Stimulated activated CD4-positive, alpha-beta T cell treated with anti-CD3 and anti-CD28 coated beads, Interleukin-4, amount 100 ng/mL, for 1 hour (primary cell): ENCODE measurements at places on chromosomes 2 and 18.

DNA sequence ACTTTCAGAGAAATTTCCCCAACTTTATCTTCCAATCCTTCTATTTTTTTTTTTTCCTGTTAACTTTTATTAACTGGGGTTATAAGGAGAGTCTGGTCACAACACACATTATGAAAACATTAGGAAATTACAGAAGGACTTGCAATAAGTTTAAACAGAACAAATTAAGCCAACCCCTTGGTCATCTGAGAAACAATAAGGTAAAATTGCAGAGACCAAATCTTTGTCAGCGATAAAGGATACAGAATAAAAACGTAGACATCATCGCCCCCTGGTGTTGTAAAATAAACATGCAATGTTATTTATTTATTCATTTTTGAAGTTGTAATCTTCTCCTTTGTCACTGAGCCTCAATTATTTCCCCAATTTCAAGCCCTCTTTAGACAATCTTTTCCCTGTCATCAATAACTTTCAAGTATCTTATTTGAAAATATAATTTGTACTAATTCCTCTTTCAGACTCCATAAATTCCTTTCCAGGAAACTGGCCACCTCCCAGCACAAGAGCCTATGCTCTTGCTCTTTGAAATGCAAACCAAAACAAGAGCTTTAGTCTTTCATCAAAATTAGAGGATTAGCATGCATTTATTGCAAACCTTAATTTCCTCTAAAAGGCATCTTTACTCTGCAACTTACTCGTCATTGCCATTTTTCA is 19.5 kb downstream of the G6PC2 start:
- DNase-seq: no peak

GRCh38 chr2:97754690-97755346 is 41.4 kb downstream of the ZAP70 start:
- DNase-seq: no peak

- no peak for DNase-seq
Observed at GRCh38 chr2:76157531-76157930, 446.8 kb upstream of the GCFC2 start.

DNA sequence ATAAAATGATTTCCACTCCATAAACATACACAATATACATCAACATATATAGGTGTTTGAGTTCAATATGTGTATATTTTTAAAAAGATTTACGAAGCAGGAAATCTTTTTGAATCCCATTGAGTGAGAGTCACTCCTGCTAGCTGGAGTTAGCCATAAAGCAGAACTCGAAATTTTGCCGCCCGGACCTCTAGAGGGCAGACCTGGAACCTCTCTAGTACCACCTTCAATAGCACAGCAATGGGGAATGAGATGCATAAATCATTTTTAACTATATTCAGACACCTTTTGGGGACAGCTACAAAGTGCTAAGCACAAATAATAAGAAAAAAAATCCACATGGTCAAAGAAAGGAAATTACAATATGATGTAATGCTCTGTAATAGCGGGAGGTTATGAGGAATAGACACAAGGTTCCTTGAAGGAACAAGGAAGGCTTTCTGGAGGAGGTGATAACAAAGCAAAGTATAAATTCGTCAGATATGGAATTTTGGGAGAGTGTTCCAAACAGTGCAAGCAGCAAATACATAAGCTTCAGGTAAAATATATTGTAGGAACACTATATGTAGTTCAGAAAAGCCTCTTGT is 533.4 kb downstream of the ERBB4 start:
- no peak for DNase-seq

DNA sequence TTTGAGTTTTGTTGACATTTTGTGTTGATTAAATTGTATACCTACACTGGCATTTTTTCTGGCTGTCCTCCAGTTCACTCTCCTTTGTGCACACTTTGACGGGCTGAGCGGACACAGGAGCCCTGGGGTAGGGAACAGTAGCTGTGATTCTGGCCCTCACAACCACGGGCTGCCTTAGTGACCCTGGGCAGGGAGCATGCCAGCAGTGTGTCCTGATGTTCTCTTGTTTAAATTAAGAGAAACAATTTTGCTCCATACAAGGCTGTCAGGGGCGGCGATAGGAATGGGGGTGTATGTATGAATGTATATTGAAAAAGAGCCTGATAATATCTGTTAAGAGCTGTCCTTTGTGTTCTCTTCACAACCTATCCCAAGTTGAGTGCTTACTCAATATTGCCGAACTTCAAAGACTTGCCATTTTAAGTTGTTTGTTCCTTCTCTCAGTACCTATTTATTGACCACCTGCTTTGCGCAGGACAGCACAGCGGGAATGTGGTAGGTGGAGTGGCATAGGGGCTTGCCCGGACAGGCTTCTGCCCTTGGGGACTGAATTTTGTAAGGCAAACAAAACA is 103.7 kb upstream of the EML6 start:
- no peak for DNase-seq

DNA sequence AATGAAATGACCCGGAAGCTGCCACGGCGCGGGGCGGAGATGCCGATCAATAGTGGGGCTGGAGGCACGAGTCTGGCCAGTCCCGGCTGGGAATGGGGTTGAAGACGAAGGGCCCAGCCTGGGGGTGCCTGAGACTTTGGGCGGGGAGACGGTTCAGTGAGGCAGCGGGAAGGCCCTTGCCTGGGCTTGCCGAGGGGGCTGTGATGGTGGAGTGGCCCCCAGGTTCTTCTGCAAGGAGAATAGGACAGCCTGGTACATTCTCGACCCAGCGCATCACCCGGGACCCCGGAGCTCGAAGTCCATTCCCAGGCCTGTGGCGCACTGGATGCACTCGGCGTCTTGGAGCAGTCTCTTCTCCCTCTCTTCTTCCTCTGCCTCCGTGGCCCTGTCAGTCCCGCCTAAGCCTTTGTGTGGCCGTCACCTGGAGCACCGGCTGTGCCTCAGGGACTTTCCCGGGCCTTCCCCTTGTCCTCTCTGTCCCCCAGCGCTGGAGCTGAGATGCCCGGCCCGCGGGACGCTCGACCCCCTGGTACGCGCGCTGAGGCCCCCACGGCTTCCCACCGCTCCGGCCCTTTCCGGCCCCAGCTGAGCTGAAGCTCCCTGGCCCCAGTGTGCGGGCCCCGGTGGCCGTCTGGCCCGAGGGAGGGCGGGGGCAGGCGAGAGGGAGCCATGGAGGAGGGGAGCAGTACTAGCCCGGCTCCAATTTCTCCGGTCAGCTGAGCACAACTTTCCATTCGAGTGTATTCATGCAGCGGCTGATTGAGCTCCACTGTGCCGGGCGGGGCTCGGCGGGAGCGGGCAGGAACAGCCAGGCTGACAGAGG is 8.0 kb downstream of the SIX3 start:
- DNase-seq: no peak

DNA sequence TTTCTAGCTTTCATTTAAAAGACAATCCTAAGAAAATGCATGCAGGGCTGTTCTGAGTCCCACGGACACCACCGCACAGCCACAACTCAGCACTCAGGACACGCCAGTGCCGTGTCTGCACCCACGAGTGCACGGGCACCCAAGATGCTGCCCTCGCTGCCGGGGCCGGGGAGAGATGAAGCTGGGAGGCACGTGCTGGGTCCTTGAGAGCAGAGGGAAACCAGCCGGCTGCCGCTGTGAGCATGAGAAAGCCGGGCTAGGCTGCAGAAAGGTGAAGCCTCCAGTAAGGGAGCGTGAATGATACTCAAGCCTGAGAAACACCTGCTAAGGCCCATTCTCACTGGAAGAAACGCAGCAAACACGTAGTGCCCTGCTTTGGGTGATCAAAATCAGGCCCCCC is 4.8 kb downstream of the COPS9 start:
- DNase-seq: no peak

- DNase-seq: no peak
Observed at GRCh38 chr2:20614201-20615067, 36.5 kb downstream of the HS1BP3 start.

GRCh38 chr2:141497272-141497671 is 633.5 kb downstream of the LRP1B start:
- DNase-seq: no peak

DNA sequence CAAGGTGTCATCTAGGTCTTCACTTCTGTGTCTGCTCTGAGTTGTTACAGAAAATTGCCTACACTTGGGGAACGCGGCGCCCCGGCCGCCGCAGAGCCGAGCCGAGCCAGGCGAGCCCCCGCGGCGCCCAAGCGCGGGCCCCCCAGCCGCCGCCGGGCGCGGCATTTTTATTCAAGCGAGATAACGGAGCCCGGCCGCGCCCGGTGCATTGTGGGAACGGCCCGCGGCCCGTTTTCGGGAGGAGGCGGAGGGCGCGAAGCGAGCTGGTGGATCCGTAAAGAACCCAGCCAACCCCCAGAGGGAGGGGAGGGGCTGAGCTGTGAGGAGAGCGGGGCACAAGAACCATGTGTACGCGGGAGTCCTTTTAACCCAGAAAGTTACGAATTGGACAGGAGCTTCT is 191.8 kb downstream of the FTCDNL1 start:
- peak; percentile 6 for DNase-seq

DNA sequence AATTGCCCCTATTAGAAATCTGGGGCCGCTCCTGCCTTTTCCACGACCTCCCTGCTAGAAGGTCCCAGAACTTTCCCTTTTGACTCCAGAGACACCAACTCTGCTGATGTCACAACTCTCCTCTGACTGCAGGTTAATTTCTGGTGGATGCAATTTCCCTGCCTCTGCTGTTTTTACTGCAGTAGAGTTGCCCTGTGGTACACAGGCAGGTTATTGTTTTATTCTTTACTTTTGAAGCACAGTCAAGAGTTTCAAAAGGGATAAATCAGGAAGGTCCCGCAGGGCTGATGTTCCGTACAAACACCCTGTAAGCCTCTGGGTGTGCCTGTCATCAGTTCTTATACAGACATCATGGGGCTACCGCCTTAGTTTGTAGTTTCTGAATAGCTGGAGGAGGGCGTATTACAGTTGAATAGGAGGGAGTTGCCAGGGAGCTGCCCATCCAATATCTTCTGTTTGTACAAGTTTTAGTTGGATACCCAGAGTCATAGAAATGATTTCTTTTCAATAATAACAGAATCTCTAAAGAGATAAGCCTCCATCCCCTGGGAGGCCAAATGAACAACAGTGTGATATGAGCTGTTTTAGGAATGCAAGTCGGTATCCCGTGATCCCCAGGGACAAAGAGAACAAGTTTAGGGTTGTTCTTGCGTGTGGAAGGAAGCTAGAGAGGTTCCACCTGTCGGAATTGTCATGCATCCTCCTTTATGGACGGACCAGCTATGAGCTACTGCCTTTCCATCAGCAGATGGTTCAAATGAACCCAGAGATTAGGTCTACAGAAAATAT is 108.4 kb upstream of the COPS8 start:
- no peak for DNase-seq

DNA sequence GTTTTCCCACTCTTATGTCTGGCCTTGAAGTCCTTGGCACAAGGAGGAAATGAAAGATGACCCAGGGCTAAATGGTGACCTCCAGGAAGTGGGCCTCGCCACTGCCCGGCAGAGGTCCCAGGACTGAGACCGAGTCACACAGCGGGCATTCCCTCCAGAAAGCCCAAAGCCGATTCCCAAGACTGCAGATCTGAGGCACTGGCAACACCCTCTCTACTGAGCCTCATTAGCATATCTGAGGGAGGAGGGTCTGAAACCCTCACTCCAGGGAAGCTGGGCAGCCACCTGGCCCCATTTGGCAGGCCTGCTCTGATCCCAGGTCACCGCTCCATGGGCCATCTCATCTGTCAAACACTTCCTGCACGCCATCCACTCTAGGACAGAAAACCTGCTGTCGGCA is 29.1 kb downstream of the FAM178B start:
- DNase-seq: no peak

DNA sequence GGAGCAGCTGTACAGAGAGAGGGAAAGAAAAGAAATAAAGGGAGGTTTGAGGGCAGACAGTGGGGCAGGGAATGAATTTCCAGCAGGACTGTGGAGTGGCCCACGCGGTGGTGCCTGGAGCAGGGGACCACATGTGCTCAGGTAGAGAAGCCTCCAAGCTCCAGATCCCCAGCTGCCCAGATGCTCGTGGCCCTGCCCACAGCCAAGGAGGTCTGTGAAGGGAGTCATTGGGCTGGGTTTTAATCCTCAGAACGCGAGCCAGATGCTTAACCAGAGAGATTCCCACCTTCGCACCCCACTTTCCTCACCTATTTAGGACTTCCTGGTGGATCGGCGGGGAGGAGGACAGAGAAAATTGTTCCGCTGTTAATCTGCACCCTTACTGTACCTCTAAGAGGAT is 369.4 kb downstream of the PARD3B start:
- no peak for DNase-seq

- DNase-seq: no peak
Observed at GRCh38 chr18:26089293-26090129, 902 bp downstream of the SS18 start.

GRCh38 chr18:577643-578375 is 2.4 kb upstream of the CETN1 start:
- no peak for DNase-seq

GRCh38 chr2:169185711-169186110 is 116.3 kb downstream of the DHRS9 start:
- no peak for DNase-seq

DNA sequence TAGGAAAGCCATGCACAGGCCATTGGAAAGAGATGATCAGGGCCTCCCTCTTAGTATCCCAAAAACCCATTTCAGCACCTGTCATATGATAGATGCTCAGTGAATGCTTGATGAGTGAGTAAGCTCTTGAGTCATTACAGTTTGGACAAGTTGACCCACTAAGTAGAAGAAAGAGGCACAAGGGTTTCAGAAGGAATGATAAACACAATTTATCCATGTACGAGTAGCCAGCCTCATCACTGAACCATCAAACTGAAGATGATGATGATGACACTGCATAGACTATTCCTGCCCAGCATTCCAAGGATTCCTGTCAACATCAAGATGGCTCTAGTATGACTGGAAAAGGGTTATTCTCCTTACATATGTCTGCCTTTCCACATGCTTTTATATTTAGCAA is 596.0 kb downstream of the BCL11A start:
- no peak for DNase-seq

GRCh38 chr2:237154884-237155851 is 69.5 kb downstream of the COPS8 start:
- peak; percentile 36 for DNase-seq

DNA sequence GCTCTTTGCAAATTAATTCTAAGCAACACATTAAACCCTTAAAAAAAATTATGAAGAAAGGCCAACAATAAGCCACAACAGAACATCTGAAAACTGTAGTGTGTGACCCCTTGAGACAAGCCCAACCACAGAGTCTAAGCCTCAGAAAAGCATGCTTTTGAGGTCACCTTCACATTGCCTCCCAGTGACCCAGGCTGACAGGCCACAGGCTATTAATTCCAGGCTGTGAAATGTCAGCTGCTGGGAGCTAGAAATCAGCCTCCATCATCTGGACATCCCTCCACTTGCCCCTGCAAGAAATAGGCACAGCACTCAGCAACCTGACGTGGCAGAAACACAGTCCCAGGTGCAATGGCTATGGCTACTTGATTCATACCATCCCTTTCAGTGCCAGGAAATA is 179.4 kb upstream of the ZFP36L2 start:
- DNase-seq: no peak

- DNase-seq: no peak
Observed at GRCh38 chr2:162731917-162732804, 106.4 kb downstream of the KCNH7 start.

DNA sequence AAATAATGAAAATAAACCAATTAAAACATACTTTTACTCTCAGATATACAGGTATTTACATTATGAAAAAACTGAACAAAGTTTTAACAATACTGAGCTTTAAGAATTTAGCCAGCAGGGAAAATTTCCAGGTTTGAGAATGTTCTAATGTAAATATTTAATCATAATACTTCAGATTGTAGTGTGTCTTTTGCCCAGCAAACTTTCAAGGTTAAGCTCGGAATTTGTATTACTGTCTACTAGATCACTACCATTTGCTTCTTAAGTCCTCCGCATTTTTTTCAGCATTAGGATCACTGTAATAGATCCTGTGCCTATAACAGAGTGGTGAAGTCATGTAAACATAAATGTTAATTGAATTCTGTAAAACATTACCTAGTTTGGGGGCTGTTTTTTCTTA is 52.7 kb downstream of the CFAP210 start:
- DNase-seq: no peak
